Large intestine (tissue), 12 donors: ENCODE measurements at places on chromosomes 16 and 17. TPM values are rescaled to one million over a fixed set of nuclear protein-coding genes. Genes with fewer than 3 reads are reported as not detected.

DNA sequence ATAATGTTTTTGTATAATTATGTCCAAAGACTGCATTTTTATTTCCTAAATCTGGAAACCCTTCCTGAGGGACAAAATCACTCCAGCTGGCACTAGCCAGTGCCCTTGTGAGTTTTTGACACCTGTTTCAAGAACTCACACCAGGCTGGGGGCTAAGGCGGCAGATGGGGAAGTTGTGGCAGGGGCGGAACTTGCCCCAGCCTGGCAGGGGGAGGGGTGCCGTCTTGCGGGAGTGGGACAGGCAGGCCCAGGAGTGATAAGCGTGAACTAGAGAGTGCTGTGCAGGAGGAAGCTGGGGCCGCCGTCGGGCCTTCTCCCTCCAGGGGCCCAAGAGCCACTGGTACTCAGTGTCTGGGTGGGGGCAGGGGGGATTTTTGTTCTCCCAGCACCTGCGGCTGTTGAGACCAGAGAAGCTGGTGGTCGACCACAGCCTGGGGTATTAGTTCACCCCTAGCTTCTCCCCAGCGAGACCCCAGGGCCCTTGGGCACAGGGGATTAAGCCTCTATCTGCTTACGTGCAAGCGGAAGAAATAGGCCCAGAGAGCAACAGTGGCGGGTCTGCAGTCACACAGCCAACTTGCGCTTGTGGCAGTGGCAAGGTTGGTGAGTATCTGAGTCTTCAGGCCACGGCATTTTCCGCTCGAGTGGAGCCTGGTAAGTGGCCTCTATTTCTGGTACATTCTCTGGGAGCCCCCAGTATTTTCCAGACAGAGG, 40.2 kb upstream of the PLCG2 start:
- no peak for DNase-seq

DNA sequence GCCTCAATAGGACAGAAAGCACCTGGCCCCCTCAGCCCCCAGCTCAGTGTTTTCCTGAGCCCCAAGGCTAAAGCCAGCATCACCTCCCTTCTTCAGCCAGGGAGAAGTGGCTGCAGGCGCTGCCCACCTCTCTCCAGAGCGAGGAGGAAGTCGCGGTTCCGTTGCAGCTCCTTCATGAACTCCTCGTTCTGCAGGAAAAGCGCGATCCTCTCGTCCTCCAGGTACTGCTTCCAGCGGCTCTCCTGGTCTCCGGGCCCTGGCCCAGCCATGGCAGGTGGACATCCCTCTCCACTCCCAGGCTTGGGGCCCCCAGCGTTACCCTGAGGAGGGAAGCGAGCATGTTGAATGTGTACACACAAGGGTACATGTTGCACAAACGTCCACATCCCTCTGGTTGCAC, 22.7 kb upstream of the MRPS23 start:
- DNase-seq: no peak

DNA sequence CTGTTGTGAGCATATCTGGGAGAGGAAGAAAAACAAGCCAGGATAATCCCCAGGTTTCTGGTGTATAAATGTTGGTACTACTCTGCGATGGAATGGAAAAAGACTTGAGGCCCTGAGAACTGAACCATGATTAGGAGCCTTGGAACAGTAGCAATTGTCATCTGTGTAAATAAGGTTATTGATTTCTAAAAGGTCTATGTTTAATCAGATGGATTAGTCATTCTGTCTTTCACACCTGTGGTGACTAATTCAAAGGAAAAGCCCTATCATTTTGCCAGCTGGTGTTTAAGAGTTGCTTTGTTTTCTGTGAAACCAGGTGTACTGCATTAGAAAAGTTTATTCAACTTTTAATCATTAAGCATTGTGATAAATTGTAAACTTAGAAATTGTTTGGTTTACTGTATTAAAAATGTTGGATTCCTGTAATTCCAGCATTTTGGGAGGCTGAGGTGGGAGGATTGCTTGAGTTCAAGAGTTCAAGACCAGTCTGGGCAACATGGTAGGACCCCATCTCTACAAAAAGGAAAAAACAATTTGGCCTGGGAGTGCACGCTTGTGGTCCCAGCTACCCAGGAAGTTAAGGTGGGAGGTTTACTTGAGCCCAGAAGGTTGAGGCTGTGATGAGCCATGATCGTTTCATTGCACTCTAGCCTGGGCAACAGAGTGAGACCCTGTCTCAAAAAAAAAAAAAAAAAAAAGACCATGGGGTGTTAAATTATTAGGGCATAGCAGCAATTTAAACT, 29.0 kb upstream of the KPNB1 start:
- DNase-seq: no peak

DRC3 gene
- 5.7 TPM for polyA plus RNA-seq

- no peak for DNase-seq
These were observed 2.2 kb downstream of the HAGHL start for GRCh38 chr16:728890-729744.

SNX20 gene
- 2.1 TPM for polyA plus RNA-seq

DNA sequence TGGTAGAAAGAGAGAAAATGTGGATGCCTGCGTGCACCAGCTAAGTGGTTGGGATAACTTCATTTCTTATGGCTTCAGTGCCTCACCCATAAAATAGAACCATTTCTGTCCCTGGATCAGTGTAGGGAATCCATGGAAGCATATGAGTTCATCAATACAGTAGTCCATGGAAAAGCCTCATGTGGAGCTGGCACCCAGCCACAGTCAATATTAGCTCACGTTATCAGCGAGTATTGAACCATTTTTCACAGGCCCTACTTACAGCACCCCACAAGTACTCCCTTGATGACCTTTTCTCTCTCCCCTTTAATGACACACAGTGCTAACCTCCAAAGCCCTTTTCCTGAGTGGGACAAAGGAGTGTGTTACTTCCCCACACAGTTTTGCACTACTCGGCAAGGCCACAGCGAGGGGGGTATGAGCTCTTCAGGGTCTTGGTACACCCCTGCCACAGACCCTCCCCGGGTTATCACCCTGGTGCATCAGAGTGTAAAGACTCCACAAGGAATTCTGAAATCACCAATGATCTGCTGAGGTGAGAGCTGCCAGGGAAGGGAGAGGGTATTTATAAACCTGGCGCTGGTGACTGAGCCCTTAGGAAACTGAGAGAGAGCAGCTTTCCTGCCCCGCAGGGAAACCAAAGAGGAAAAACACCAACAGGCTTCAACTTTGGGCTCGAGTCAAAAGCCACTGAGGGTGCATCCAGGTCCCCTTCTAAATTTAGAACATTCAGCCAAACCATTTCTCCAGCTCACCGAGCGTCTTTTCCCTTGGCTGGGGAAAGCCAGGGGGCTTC, 36.9 kb downstream of the DYNLRB2 start:
- peak; percentile 80 for DNase-seq

- DNase-seq: peak; percentile 63
These were observed 59.0 kb downstream of the ANKFY1 start for GRCh38 chr17:4204710-4205173.

SNRNP25 gene
- polyA plus RNA-seq: 21.6 TPM

CLEC18B gene
- 2.8 TPM for polyA plus RNA-seq

DNA sequence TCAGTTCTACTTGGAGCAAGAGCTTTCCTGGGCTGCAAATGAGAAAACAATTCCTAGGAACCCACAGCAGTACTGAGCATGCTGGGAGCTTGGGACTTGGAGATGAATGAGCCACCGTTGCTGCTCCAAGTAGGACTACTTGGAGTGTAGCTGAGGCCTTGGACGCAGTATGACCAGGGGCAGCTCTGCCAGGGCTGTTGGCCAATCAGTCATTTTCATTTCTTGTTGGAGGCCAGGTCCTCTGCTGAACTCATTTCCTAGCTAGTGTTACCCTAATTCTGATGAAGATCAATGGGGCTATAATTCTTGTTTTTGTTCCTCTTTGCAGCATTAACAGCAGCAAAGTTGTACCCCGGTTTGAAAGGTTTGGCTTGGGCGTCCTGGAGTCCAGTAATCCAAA, 8.0 kb upstream of the LGALS9 start:
- no peak for DNase-seq

DNA sequence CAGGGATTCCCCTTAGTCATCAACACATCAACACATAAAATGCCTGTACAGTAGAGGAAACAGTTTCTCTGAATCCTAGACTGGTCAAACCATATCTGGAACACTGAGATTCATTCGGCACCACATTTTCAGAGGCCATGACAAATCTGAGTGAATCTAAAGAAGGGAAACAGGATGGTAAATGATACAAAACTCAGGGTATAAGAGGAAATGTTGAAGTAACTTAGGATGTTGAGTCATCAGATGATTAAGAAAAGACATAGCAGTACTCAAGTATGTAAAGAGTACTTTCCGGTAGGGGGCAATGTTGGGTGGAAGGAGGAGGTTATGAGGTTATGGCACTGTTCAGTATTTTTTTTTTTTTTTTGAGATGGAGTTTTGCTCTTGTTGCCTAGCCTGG, 358.5 kb upstream of the PMFBP1 start:
- no peak for DNase-seq

MFSD6L gene
- 8.6 TPM for polyA plus RNA-seq

DNA sequence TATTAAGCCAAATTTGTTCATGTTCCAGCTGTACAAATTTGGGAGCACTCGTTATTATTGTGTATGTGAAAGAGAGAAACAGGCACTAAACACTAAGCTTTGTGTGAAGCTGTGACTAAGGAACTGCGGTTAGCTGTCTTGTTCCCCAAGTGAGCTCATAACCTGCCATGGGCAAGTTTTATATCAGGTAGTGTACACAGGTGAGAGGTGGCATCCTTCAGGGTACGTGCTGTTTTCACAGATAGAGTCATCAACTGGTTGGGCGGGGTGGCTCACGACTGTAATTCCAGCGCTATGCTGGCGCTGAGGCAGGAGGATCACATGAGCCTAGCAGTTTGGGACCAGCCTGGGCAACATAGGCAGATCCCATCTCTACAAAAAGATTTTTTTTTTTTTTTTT, 2.8 kb downstream of the DNAJA3 start:
- no peak for DNase-seq

GRCh38 chr17:63702721-63703015, 2.7 kb upstream of the LIMD2 start:
- no peak for DNase-seq

RNF112 gene
- 3.7 TPM for polyA plus RNA-seq

LLGL2 gene
- polyA plus RNA-seq: 149 TPM

HLF gene
- polyA plus RNA-seq: 1.6 TPM

HOXB1 gene
- polyA plus RNA-seq: 0.07 TPM

CHTF18 gene
- 19.1 TPM for polyA plus RNA-seq

SLFN12L gene
- polyA plus RNA-seq: 1.4 TPM

KCTD19 gene
- 0.40 TPM for polyA plus RNA-seq

- no peak for DNase-seq
These were observed 16.0 kb downstream of the SLC38A8 start for GRCh38 chr16:84026606-84027005.

PARD6A gene
- 1.6 TPM for polyA plus RNA-seq

PHF23 gene
- 45.4 TPM for polyA plus RNA-seq
